ENCODE measurements at places on chromosomes 5 and 9.
A peak's percentile ranks its signal among the peaks of the same experiment; 100 is the strongest.

GRCh38 chr5:151612689-151613427 is 21.7 kb upstream of the FAT2 start:
- peak; percentile 18 for DNase-seq

- DNase-seq, result no peak
These were observed 53.8 kb downstream of the RAPGEF1 start for GRCh38 chr9:131685753-131686706.

- DNase-seq, result peak; percentile 37
These were observed 3.0 kb upstream of the HNRNPAB start for GRCh38 chr5:178201221-178201926.

DNA sequence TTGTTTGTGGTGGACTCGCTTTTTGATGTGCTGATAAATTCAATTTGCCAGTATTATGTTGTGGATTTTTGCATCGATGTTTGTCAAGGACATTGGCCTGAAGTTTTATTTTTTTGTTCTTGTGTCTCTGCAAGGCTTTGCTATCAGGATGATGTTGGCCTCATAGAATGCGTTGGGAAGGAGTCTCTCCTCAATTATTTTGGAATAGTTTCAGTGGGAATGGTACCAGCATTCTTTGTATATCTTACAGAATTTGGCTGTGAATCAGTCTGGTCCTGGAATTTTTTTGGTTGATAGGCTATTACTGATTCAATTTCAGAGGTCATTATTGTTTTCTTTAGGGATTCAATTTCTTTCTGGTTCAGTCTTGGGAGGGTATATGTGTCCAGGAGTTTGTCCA is 141.4 kb upstream of the RGS7BP start:
- DNase-seq, result no peak

GRCh38 chr5:33299621-33300208 is 141.1 kb upstream of the TARS1 start:
- peak; percentile 75 for DNase-seq

- peak; percentile 58 for DNase-seq
These were observed 637.7 kb downstream of the SEMA5A start for GRCh38 chr5:8908055-8908683.

DNA sequence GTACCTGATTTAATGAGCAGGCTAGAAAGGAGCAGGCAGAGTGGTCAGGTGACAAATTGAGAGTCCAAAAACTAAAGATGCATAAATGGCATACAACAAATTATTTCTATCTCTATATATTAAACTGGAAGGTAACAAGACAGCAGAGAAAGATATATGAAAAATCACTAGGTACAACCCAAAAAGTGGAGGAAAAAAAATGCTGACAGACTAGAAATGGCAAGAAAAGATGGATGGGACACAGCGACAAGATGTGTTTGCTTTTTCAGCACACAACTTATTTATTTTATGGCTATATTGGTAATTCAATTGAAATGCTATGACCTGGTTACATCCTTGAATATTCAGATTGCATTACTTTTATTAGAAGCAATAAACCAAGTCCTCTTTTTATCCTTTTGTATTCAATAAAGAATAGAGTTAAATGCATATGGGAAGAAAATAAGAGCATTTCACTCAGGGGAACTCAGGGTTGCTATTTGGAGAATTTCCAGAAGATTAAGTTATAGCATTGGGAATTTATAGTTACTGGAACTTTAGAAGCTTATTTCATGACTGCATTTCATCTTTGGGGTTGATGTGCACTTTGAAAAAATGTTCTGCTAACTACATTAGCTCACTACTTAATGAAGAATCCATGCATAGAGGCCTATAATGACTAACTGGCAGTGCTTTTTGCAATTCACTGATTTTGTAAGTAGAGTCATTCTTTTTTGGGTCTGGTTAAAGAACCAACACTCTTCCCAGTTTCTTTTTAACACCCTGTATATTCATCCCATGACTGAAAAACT is 566.6 kb upstream of the TUSC1 start:
- no peak for DNase-seq

DNA sequence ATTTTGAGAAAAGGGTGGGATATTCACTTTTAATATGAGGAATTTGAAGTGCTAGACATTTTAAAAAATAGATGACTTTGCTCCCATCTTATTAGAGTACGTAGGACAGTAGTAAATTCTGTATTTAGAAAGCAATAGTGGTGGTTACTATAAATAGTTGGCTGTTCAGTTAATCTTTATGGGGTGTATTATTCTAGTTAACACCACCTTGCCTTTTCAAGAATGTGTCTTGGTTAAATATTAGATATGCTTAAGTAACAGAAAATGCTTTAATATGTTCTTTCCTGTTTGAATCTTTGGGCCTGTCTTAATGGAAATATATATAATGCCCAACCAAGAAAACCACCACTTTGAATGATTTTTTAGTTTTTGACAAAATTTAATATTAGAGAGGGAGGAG is 608.7 kb upstream of the FAM174A start:
- DNase-seq, result no peak

- DNase-seq, result peak; percentile 12
These were observed 321.7 kb downstream of the SH3GL2 start for GRCh38 chr9:17900606-17901005.

GRCh38 chr9:131804826-131805225 is 65.0 kb upstream of the RAPGEF1 start:
- DNase-seq, result no peak

DNA sequence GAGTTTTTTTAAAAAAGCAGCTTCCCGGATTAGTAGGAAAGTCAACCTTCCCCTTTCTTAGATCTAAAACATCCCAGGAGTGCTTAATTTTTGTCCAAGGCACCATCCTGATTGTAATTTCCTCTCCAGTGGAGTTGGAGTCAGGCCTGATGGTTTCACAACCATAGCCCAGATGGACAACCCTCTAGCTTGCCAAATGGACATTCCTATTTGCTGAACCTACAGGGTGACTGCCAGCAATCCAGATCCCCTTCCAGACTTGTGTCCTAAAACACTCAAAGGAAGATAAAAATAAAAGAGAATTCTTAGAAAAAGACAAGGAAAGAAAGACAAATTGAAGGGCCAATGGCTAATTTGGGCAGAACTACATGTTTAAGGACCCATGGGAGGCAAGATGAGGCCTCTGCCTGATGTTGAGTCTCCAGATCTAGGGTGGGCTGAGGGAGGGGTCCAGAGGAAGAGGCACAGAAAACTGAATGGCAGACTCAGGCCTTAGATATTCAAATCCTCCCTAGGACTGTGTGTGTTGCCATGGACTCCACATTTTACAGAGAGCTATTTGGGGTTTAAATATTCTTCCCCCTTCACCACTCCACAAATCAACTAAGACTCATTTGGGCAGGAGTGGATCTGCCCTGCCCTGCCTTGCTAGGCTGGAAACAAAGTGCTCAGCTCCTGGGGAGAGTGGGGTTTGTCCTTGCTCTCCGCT is 38.5 kb upstream of the SLC44A1 start:
- peak; percentile 93 for DNase-seq

- no peak for DNase-seq
These were observed 44.7 kb upstream of the TMEM215 start for GRCh38 chr9:32738501-32739172.

GRCh38 chr5:10046676-10047075 is 203.0 kb downstream of the ATPSCKMT start:
- DNase-seq, result no peak

DNA sequence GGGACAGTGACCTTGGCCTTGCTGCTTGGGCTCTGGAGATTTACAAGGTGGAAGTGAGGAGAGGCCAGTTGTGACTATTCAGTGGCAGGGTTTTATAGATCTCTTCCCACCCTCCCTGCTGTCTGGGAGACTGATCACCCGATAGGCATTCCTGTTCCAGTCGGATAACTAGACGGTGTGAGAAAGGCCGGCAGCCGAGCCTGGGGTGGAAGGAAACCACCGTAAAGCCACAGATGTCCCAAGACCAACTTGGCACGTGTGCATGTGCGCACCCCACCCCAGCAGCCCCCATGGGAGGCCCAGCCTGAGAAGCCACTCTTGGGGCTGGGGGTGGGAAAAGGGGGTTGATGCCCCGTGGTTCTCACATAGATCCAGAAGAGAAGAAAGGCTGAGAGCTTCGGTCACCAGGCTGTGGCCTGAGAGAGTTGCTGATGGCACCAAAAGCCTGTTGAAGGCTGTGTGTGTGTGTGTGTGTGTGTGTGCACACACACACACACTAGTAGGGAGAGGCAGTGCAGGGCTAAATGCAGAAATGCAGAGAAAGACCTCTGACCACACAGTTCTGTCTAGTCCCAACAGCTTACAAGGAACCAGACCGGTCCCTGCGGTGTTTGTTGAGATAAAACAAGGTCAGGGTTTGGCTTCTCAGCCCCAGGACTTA is 225.8 kb downstream of the FANCC start:
- DNase-seq, result peak; percentile 55

DNA sequence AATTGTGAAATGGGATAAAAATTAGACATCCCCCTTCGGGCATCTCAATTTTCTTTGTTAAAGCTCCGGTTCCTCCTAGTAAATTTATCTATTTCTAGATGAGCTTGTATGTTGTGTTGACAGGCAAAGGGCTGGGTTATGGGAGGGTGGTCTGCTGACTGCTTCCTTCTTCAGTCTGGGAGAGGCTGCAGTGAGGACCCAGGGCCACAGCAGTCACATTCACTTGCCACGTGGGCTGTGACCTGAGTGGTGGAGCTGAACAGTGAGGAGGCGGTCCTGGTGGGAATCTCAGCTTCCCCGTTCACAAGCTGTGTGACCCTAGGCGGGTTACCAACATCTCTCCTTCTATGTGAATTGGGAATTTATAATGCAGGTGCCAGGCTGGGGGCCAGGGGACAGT is 57.5 kb upstream of the RXRA start:
- no peak for DNase-seq

GRCh38 chr9:122118343-122119165 is 25.4 kb upstream of the TTLL11 start:
- no peak for DNase-seq

GRCh38 chr5:50927953-50928352 is 261.5 kb downstream of the PARP8 start:
- DNase-seq, result no peak

- DNase-seq, result peak; percentile 24
These were observed 29.3 kb downstream of the SLC6A7 start for GRCh38 chr5:150219142-150219541.

DNA sequence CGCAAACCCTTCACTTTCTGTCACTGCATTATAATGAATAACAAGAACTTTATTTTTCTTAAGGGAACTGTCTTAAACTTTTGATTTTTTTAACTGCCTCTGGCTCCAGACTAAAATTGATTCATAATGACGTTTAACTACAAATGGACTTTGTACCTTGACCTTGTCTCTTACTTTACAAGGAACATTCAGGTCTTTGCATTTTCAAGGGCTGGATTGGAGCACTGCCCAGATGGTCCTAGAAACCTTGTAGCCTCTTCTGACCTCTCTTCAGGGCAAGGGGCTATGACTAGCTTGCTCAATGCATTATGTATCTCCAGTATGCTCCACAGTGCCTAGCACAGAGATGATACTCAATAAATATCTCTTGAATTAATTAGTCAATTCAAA is 612.6 kb upstream of the CLINT1 start:
- DNase-seq, result no peak

- DNase-seq, result no peak
These were observed 36.5 kb downstream of the PLEKHG4B start for GRCh38 chr5:128446-128845.

- peak; percentile 8 for DNase-seq
These were observed 384.6 kb upstream of the CD180 start for GRCh38 chr5:67581203-67581602.

GRCh38 chr5:56532466-56532865 is 282.9 kb upstream of the MAP3K1 start:
- no peak for DNase-seq

DNA sequence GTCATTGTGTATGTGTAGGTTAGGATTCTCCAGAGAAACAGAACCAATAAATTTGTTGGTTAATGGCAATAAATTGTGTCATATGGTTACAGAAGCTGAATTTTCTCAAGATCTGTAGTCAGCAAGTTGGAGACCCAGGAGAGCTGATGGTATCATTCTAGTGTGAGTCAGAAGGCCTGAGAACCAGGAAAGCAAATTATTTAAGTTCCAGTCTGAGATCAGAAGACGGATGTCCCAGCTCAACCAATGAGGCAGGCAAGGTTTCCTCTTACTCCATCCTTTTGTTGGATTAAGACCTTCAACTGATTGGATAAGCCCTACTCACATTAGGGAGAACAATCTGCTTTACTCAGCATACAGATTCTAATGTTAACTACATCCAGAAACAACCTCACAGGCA is 656.3 kb downstream of the ANXA1 start:
- peak; percentile 90 for DNase-seq

GRCh38 chr5:110371725-110372041 is 354.8 kb downstream of the TMEM232 start:
- DNase-seq, result no peak

DNA sequence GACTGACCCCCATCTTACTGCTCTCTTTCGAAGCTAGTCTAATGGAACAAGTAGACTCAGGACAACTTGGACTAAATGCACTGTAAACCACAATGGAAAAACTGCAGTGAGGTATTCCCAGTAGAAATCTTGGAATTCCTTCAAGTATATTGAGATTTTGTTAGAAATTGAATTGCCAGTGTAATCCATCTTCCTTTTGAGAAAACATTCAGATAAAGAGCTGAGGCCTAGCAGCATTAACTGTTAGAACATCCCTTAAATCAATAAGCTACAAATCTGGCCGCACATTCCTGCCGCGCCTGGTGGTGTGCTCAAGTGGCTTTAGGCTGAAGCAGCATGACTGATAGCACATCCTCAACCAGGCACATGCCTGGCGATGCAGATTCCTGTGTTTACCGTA is 29.3 kb downstream of the PPIC start:
- peak; percentile 36 for DNase-seq

DNA sequence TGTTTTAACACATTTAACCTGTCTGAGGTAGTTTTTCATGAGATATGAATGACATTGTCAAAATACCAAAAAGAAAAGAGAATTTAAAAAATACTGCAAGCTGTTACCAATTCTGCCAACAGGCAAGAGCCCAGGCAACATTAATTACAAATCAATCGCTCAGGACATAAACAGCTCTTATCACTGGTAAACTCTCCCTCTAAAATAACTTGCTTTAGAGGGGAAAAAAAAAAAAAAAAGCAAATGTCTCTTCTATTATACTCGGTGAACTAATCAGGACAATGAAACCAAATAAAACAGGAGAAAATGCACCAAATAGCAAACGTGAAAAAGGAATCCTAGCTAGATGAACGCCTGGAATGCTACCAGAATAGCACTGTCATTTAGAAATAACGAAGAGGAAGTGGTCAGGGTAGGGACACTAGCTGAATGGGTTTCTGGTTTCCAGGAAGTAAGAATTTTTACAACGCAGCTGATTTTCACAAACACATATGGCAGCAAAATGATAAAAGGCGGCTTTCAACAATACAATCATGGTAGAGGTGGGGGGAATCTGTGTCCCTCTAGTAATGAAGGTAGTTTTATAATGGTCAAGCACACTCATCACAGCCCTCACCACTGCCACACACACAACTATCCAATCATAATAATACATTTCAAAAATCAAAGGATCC is 94.9 kb downstream of the DENND1A start:
- DNase-seq, result peak; percentile 31

- DNase-seq, result peak; percentile 25
These were observed at the start of gene DRD1 for GRCh38 chr5:175444060-175444904. TSS of gene DRD1 (minus strand) at chr5:175444182. CDS start at chr5:175443099, 1,083 bp downstream.

DNA sequence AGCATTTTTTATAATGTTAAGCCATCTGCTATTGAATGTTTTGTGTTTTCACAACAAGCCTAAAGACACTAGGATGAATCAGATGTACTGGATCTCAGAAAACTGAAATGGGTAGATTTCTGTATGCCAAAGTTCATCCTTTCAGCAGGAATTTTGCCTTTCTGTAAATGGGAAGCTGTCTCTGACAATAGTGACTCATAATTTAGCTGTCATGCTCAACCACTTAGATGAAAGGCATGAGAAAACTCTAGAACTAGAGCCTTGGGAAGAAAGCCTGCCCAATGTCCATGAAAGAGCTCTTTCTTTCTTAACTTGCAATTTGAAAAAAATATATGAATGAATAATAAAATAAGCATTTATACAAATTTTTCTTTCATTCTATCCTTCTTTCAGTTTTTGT is 616.0 kb upstream of the EDIL3 start:
- DNase-seq, result peak; percentile 56

All from iris pigment epithelial cell (primary cell).